Hippocampal formation (tissue), 2 donors: ENCODE measurements at places on chromosomes 7 and 10.

GRCh38 chr10:7853226-7853842 lies 35.0 kb downstream of the TAF3 start:
- DNase-seq, result no peak

- DNase-seq, result no peak
Observed at GRCh38 chr7:36937754-36938563, 213.7 kb upstream of the AOAH start.

- no peak for DNase-seq
Observed at GRCh38 chr7:127979728-127980126, 51.5 kb downstream of the LRRC4 start.

DNA sequence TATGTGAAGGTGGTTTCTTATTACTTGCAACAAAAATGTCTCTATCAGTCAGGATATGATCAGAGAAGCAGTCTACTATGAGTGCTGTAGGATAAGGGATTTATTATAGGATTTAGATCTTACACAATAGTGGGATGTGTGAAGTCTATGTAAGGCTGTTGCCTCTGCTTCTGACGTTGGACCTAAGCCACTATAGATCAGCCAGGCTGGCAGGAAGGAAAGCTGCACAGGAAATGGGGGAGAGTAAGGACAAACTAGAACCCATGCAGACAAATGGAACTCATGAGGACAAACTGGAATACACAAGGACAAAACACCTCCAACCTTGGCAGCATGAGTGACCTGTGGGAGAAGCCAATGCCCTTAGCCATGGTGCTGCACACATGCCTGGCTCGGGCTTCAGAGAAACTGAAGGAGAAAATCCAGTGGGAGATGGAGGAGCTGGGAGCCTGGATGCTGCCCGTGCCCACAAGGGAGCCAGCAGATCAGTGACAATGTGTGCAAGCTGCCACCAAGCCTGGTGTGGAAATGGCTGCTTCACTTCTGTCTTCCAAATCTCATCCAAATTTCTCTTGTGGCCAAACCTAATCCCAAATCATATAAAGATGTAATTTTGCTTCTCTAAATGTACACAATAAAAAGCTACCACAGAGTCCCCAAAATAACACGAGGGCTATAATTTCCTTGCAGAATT lies 147.0 kb upstream of the PCGF5 start:
- DNase-seq, result no peak

- no peak for DNase-seq
Observed at GRCh38 chr7:2785071-2785500, 59.0 kb downstream of the GNA12 start.

GRCh38 chr7:45872116-45873034 lies 507 bp downstream of the CCDC201 start:
- no peak for DNase-seq
